Lower lobe of right lung (tissue), 2 donors: ENCODE measurements at places on chromosomes 2 and 18. TPM values are rescaled to one million over a fixed set of nuclear protein-coding genes. Genes with fewer than 3 reads are reported as not detected.
A peak's percentile ranks its signal among the peaks of the same experiment; 100 is the strongest.

The COBLL1 gene
- total RNA-seq, result 89.4 TPM

The TAF4B gene
- total RNA-seq, result 2.8 TPM

The TCF7L1 gene
- total RNA-seq, result 17.1 TPM

The LONRF2 gene
- 2.1 TPM for total RNA-seq

The STK25 gene
- total RNA-seq, result 125 TPM

The ABCA12 gene
- total RNA-seq, result not detected

The CYP27C1 gene
- total RNA-seq, result not detected

- no peak for DNase-seq
Observed at GRCh38 chr2:134728163-134728562, 9.4 kb upstream of the TMEM163 start.

DNA sequence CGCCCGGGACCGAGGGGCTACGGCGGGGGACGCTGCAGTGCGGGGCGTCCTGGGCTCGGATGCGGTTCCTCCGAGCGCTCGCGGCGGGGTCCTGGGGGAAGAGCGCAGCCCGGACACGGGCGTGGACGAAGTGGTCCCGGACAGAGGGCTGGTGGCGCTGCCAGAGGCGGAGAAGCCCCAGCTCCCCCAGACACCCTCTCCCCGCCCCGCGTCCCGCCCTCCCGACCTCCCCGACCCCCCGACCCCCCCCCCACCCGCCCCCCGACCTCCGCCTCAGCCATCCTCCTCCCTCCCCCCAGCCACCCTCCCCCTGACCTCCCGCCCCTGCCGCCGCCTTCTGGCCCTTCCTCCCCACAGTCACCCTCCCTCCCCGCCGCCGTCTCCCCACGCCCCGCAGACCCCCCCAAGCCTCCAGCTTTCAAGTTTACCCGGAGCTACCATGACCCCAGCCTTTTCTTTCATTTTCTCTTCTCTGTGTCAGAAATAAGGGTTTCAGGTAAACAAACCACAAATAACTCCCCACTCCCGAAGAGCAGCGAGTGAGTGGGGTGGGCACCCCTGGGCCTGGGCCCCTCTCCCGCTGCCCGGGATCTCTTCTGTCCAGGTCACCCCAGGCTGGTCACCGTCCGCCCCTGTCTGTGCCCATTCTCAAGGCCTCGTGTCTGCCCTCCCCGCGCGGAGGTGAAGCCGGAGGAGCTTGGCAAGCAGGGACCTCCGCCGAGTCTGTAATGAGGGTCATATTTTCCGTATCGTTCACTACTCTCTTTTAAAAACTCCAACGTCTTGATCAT is 5.1 kb downstream of the NFATC1 start:
- DNase-seq, result peak; percentile 51

DNA sequence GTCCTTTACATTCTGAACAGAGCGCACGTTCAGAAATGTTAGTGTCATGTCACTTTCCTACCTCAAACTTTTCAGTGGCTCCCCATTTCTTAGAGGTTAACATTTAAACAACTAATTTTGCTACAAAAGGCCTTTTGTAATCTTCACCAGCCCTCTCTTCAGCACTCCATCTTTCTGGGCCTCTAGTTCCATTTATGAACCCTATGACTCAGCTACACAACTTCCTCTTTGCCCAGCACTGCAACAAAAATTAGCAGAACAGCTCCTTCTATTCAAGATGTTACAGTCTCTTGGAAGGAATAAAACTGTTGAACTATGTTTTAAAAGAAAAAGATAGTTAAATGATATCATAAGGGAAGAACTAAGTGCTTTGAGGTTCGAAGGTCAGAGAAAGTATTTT is 139.9 kb downstream of the VWC2L start:
- DNase-seq, result no peak

GRCh38 chr2:62408241-62408677 is 97.7 kb downstream of the TMEM17 start:
- DNase-seq, result no peak

DNA sequence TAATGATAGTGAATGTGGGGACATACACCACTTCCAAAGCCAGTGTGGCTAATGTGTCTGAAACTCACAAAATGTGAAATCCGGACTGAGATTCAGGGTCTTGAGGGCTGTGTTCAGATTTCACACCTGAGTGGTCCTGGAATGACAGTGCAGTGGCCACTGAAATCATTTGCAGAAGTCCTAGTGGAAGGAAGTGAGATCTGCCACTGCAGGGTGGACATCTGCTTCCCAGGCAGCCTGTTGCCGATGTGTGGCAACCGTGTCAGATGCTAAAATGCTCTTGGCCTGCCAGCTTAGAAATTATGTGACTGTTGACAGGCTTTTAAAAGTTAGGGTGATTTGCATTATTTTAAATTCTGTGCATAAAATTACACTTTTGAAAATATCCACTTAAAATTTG is 77.8 kb upstream of the TMEM200C start:
- no peak for DNase-seq

GRCh38 chr18:29737190-29737589 is 1305.4 kb downstream of the DSC3 start:
- DNase-seq, result no peak

GRCh38 chr2:148719941-148720436 is 75.4 kb downstream of the EPC2 start:
- peak; percentile 24 for DNase-seq

GRCh38 chr2:133568172-133568571 is at the start of gene NCKAP5:
Gene NCKAP5 (minus strand): TSS chr2:133568463. CDS start chr2:133517526, 50,937 bp downstream.
- DNase-seq, result no peak

DNA sequence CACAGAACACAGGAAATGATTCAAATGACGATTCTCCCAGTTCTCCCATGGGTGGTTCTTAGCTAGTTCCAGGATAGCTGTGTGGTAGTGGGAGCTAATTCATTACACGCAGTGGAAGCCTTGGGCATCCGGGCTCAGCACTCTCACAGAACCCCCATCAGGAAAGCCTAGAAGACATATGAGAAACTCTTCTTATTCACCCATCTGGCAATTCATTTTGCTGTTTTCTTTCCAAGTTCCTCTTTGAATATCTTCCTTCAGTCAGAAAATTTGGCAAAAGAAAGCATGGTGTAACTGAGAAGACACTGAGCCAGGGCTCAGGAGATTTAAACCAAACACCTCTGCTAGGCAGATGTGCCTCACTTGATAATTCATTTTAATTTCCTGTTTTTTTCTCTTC is 85.2 kb upstream of the FN1 start:
- no peak for DNase-seq

- DNase-seq, result no peak
Observed at GRCh38 chr2:69089998-69090397, 77.0 kb downstream of the ANTXR1 start.

- no peak for DNase-seq
Observed at GRCh38 chr2:170313347-170313991, 135.5 kb downstream of the MYO3B start.

DNA sequence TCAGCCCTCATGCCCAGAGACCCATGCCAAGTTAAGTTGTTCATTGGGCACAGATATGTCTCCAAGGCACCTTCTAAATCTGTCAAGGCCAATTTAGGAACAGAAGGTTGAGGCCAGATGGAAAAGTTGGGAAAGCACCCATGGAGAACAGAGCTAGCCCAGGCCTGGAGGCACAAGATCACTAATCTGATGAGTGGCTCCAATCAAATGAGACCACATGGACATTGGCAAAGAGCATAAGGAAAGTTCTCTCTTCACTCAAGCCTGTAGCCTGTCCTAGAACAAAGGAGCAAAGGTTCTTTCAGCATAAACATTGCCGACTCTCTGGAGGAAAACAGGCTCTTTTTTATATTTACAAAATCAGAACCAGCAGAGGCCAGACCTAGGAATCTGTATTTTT is 154.8 kb downstream of the RNF152 start:
- DNase-seq, result no peak

- DNase-seq, result no peak
Observed at GRCh38 chr2:123870206-123870880, 154.7 kb upstream of the CNTNAP5 start.

- no peak for DNase-seq
Observed at GRCh38 chr2:84628486-84628885, 112.2 kb downstream of the DNAH6 start.

GRCh38 chr2:240326246-240326645 is 109.2 kb upstream of the GPC1 start:
- no peak for DNase-seq

DNA sequence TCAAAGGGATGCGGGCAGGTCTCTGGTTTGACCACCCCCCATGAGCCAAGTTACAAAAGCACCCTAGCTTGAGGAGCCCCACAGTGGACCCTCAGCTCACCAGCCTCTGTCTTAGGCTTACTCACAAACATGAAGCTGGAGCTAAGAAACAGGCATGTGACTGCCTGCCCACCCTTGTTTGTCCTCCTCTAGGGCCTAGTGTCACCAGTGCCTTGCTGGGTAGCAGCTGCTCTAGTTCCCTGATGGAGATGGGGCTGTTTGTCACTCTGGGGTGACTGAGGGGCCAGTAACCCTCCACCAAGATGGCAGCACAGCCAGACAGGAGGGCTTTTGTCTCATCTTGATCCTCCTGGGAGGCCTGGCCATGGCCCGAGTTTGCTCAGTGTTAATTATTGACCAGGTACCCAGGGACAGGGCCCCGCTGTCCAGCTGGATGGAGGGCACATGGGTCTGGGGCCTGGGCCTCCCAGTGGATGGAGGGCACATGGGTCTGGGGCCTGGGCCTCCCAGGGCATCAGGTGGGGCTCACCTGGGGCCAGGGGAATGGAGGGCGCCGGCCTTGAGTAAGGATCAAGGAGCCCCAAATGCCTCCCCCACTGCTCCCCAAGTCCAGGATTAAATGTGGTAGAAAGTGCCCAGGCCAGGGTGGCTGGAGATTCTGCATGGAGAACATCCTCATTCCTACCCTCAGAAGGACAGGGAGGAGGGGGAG is 185.9 kb upstream of the HAAO start:
- no peak for DNase-seq

GRCh38 chr18:39058386-39059000 is 1492.9 kb upstream of the CELF4 start:
- no peak for DNase-seq

DNA sequence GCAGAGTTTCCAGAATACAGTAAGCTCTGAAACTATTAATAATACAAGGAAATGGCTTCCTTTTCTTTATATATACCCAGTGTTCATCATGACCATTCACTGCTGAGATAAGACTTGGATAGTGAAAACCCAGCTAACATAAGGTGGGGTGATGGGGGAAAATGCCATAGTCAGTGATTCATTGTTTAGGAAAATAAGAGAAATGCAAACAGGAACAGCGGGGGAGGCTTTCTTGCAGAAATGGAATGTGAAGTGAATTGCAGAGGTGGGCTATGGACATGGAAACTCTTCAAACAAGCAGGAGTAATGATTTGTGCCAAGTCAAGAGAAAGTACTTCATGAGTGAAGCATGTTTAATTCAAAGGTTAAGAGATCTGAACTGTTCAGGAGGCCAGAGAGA is 519.4 kb downstream of the TDRD15 start:
- DNase-seq, result no peak

- no peak for DNase-seq
Observed at GRCh38 chr18:3054780-3055179, 41.8 kb upstream of the LPIN2 start.

DNA sequence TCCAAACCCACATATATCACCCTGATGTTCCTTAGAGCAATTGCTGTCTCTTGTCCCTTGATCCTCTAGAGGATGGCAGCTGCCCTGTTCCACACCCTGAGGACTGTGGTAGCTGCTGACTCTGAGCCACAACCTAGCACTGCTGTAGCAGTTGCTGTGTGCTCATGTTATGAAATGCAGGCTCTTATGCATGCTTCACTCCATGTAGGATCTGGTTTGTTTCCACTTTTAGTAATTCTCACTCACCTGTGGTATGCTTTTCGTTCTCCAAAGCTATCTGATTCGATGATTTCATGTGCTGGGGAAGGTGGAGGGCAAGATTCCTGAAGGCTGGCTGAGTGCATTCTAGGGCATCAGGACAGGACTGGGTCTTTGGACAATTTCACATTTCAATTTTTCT is 649.0 kb upstream of the RAB6C start:
- DNase-seq, result no peak

- DNase-seq, result no peak
Observed at GRCh38 chr2:8515864-8516533, 165.9 kb upstream of the ID2 start.

DNA sequence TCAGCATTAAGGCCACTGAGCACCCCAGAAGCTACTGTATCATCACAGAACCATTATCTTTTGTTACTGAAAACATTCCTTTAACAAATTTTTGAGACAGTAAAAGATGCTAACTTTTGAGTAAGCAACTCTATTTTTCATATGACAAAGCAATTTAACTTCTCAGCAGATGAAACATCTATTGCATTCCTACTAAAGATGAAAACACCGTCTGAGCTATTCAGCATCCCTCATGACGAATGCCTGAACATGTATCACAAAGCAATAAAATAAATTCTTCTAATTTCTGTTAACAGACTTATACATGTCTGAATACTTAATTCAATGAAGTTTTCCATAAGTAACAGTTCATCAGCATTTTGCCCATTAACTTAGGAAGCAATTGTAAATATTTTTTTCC is 23.9 kb downstream of the CHN1 start:
- no peak for DNase-seq

- peak; percentile 72 for DNase-seq
Observed at GRCh38 chr2:88350331-88351248, 101.9 kb downstream of the FOXI3 start.

GRCh38 chr18:75283731-75284130 is 73.1 kb downstream of the TSHZ1 start:
- no peak for DNase-seq

- peak; percentile 53 for DNase-seq
Observed at GRCh38 chr2:70570041-70570661, 16.5 kb upstream of the TGFA start.
